ENCODE measurements at places on chromosomes 5 and 9.

- DNase-seq = no peak
Observed at GRCh38 chr9:5352637-5353248, 13.1 kb upstream of the RLN1 start.

DNA sequence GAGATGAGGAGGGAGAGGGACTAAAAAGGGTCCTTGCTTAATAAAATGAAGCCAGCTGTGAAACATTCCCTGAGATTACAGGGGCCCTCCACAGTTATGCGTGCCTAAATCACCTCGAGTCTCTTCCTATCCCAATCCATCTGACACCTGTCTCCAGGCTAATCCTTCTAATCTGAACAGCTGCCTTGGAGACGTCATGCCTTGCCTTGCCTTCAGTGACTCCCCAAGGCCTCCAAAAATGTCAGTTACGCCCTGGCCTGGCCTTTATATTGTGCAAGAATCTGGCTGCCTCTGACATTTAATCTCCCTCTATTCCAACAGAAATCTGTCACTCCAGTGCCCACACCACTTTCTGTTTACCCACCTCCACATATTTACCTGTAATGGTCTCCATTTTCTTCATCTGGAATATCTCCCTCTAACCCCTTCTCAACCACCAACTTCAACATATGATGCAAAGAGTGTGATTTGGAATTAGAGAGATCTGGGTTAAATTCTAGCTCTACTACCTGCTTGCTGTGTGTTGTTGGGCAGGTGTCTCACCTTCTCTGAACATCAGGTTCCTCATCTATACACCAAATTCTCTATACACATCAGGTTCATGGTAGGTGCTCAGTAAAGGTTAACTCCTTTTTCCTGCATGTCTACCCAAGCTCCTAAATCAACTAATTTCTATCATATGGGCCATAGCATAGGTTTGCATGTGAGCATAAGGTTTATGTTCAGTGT is 57.9 kb downstream of the PTCD2 start:
- DNase-seq = no peak

- DNase-seq = no peak
Observed at GRCh38 chr5:143217804-143218160, 185.7 kb downstream of the NR3C1 start.

DNA sequence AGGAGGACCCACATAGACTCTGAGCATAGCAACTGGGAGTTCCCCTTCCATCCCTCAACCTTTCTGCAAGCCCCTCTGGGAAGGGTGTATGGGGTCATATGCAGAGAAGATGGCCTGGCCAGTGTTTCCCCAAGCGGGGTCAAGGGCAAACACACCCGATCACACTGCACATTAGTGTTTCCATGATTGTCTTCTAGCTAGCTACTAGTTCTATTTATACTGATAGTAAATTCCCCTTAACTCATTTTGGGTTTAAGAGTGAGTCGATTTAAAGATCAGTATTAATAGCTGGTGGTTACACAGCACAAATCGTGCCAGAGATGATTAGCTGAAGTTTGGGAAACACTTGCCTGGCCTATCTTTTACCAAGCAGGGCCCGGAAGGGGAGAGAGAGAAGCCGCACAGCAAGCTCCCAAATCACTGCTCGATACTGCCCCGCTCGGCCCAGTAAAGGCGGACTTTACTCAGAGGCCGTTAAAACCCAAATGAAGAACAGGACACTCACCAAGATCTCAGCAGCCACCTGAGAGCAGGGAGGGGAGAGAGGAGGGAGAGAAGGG is 29.4 kb upstream of the TNIP1 start:
- no peak for DNase-seq

DNA sequence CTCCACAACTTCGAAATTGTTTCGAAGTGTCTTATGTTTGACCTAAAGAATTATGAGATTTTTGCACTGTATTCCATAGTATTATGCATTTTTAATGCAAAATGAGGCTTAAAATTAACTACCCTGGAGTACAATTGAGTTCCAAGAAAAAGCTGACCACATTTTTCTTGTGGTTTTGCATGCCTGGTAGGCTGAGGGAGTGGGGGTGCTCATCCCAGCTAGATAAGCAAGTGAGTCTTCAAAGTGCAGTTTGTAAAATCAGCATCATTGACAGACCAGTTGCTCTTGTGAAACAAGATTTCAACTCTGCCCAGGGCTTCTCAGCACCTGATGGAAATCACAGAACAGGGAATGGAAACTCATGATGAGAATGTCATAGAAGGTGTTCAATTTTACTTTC is 17.0 kb upstream of the NDUFS4 start:
- no peak for DNase-seq

- no peak for DNase-seq
Observed at GRCh38 chr5:108259306-108259705, 122.6 kb downstream of the FBXL17 start.

GRCh38 chr5:7869474-7870136 is 657 bp downstream of the MTRR start:
- peak; percentile 11 for DNase-seq

DNA sequence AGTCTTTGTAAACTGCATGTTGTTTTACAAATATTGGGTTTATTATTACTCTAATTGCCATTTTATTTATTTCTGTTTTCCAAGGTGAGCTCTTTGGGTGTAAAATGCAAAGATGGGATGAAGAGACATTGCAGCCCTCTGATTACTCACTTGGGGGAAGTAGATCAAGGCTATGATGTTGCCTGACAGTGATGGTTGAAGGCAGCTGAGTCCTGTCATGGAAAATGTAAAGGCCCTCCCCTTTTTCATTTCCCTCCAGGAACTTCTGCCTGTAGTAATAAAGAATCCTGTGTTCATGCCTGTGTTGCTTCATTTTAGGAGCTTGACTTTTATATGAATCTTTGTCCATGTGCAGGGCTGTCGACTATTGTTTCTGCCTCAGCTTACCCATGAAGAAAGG is 605.4 kb upstream of the CLINT1 start:
- no peak for DNase-seq
